WERI-Rb-1 (cell line): ENCODE measurements at places on chromosomes 7 and 10.

DNA sequence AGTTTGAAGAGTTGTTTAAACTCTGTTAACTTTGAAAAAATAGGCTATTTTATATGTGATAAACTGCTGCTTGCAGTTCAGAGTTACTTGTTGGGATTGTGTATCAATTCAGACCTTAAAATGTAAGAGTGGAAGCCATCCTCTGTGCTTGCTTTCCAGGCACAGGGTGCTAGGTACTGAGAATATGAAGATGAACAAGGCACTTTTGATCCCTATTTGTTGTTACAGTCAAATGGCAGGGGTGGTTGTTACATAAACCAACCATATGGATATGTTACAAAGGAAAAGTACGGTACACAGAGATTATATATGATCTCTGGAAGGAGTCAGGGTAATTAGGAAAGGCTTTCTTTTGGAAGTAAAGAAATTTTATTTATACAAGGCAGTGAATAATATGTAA, 63.8 kb downstream of the REEP3 start:
- no peak for DNase-seq

DNA sequence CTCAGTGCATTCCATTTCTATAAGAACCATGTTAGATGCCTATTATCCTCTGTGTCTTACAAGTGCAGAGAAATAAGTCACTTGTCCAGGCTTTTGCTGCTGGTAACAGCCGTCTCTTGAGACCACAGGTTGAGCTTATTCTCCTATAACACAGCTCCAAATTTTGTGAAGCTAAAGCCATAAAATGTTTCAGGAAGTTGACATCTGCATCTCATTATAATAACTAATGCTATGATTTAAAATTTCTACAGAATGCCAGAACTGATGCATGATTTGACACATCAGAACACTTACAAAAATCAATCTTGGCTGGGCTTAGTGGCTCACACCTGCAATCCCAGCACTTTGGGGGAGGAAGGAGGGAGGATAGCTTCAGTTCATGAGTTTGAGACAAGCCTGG, 986.9 kb downstream of the TYW1 start:
- no peak for DNase-seq

DNA sequence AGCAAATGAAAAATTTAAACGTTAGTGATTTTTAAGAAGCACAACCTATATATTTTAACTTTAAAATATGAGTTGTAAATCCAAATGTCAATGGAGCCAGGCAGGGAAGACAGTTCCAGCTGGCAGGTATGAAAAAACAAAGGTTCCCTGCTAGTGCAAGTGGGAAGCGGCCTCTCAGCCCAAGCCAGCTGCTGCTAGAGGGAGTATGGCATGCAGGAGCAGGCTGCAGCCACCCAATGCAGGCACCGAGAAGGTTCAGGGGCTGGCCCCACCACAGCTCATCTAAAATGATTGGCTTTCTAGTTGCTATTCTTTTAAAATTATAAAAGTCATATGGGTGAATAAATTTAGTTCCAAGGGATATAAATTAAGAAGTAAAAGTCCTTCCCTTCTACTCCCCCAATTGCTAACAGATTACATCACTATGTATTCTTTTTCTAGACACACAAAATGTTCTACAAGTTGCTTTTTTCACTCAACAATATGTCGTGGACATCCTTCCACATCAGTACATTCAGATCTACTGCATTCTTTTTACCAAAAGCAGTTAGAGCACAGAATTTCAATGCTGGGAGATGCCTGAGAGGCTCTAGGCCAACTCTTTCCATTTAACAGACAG, 69.3 kb downstream of the SGMS1 start:
- DNase-seq: no peak

DNA sequence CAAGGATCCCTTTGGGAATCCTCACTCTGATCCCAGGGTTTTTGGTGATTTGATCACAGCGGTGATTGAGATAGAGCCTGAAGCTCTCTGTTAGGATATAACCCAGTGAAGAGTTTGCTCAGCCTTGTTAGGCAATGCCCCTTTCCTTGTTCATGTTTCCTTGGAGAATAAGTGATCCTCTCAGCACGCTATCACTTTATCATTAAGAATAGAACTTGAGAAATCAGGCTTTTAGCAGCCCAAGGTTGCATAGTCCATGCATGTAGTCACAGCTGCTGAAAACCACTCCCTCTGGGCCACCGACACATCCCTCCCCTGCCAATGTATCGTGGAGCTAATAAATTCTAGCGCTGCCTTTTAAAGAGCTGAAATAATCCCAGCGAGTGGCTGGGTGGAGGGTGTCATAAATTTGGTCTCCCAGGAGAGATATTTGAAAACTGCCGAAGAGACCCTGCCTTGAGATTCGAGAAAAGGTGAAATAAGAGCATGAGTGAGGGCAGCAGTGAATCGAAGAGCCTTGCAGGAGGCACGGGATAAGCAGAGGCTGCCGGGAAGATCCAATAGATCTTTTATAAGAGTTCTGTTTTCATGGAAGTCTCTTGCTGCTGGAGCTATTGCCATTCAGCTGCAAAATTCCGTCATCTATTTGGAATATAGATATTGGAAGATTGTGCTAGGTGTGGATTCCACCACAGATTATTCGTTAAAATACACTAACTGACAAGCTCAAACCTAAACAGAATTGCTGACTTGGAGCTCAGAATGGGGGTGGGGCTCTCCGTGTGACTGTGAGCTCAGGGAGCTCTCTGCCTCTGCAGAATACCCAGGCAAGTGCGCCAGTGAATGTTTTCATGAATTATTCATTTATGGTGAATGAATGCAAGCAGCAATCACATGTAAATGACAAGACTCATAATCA, 249.8 kb downstream of the TRIL start:
- no peak for DNase-seq

DNA sequence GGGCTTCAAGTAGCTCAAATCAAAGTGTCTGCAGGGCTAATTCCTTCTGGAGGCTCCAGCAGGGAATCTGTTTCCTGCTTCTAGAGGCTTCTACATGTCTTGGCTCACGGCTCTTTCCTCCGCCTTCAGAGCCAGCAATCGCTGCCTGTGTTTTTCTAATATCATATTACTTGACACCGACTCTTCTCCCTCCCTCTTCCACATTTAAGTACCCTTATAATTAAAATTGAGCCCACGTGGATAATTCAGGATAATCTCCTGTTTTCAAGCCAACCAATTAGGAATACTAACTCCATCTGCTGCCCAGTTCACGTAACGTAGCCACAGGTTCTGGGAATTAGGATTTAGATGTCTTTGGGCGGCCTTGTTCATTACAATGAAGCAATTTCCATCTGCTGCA, 372.2 kb downstream of the DPP6 start:
- DNase-seq: peak; percentile 75

DNA sequence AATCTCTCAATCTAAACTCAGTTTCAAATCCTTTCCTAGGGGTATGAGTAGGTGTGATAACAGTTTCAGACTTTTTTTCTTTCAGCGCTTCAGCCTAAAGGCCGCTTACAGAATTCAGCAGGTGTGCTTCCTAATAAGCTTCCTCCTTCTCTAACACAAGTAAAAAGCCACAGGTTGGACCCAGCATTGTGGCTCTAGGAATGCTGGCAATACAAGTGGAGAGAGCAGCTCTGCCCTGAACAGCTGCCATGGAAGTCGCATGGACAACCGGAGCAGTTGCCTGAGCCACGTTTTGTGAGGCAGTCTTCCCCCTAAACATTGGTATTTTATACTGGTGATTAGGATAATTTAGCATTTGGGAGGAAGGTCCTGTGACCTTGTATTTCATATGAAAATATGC, 83.5 kb downstream of the ST7 start:
- DNase-seq: no peak

DNA sequence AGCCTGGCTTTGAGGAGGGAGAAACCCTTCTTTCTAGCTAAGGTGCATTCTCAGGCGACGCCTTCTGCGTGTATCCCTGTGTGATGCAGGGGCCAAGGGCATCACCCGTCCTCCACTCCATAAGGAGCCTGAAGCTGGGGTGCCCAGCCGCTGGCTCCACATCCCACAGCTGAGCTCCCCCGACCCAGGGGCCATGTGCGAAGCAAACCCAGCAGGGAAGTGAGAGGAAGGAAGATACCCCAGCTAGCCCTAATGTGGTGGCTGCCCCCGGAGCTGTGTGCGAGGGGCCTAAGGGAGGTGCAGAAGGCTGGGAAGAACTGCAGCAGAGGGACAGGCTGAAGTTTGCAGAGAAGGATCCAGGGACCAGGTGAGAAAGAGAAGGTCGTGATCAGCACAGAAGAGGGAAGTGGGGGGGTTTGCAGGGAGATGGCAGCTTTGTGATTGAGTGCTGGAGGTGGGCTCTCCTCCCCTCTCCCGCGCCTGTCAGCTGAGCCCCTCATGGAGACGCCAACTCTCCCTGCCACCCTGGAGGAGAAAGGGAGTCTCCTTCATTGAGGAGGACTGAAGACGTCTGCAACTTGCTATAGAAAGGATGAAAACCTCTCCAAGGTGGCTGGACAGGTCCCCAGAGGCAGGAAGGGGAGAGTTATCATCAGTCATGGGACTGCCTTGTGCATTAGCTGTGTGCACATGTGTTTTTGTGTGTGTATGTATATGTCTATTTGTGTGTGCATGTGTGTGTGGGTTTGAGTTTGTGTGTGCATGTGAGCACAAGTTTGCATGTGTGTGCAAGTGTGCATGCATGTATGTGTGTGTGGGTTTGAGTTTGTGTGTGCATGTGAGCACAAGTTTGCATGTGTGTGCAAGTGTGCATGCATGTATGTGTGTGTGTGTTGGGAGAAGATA, 3.5 kb upstream of the CALML5 start:
- DNase-seq: no peak
